ENCODE measurements at places on chromosomes 6 and 20. TPM values are rescaled to one million over a fixed set of nuclear protein-coding genes. Genes with fewer than 3 reads are reported as not detected.

C20orf141 gene
- not detected for total RNA-seq

DNA sequence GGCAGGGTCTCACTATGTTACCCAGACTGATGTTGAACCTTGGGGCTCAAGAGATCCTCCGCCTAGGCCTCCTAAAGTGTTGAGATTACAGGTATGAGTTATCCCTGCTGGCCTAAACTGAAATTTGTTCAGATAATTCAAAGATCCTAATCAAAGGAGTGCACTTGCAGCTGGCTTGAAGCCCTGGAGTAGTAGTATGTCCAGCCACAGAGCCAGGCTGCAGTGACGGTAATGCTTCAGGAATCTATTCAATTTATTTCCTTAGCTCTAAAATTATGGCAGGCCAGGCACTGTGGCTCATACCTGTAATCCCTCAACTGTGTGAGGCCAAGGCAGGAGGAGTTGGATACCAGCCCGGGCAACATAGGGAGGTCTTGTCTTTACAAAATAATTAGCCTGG lies 1.4 kb upstream of the DDX43 start:
- H3K27me3 ChIP-seq: no peaks in the 10 kb centered on the region
- peaks cover 13% of the 10 kb centered on the region for H3K4me1 ChIP-seq

DNA sequence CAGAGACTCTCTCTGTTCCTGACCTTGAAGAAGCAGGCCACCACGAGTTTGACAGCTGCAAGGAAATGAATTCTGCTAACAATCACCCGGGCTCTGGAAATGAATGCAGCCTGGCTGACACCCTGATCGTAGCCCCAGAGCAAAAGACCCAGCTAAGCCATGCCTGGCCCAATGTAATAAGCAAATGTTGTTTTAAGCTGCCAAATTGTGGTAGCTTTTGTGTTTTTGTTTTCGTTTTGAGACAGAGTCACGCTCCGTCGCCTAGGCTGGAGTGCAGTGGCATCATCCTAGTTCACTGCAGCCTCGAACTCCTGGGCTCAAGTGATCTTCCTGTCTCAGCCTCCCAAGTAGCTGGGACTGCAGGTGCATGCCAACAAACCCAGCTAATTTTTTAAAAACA lies 3.3 kb upstream of the OXT start:
- peaks cover 10% of the 10 kb centered on the region for H3K4me1 ChIP-seq
- DNase-seq: no peak
- H3K27me3 ChIP-seq: peaks cover 21% of the 10 kb centered on the region
- no peaks in the 10 kb centered on the region for H3K36me3 ChIP-seq
- no peak overlapping the region for H3K27ac ChIP-seq

- peaks cover 50% of the 10 kb centered on the region for H3K36me3 ChIP-seq
- no peak overlapping the region for H3K27ac ChIP-seq
- no peaks in the 10 kb centered on the region for H3K27me3 ChIP-seq
- H3K4me3 ChIP-seq: no peak overlapping the region
These were observed 44.7 kb upstream of the ADIG start for GRCh38 chr20:38536310-38536709.

- no peaks in the 10 kb centered on the region for H3K36me3 ChIP-seq
- no peak overlapping the region for H3K27ac ChIP-seq
- H3K4me1 ChIP-seq: no peaks in the 10 kb centered on the region
- no peaks in the 10 kb centered on the region for H3K27me3 ChIP-seq
- H3K4me3 ChIP-seq: no peak overlapping the region
These were observed 576.9 kb downstream of the RFPL4B start for GRCh38 chr6:112923940-112924587.

DNA sequence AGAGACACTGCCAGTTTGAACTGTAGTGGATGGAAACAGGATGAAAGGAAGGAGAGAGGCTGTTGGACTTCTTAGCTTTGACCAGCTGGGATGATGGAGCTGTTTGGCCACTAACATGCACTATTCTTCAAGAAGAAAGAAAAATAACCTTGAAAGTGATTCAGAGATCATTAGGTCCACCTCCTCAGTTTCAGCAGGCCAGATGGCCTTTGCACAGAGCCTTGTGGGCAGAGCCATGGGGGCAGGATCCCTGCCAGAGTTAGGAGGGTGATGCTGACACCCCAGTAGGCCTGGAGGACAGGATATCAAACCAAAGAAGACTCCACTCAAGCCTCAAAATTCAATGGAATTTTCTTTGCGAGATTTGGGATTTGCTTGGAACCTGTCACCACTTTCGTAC lies 74.5 kb upstream of the TMEM181 start:
- H3K4me1 ChIP-seq: no peaks in the 10 kb centered on the region
- H3K27me3 ChIP-seq: no peaks in the 10 kb centered on the region
- DNase-seq: no peak
- H3K27ac ChIP-seq: no peak overlapping the region
- H3K36me3 ChIP-seq: peaks cover 74% of the 10 kb centered on the region
- no peak overlapping the region for H3K4me3 ChIP-seq

- no peak within 1 kb of the TSS for H3K27ac ChIP-seq
- H3K4me3 ChIP-seq: peak within 1 kb of the TSS; percentile 30
- peaks cover 37% of the 10 kb centered on the region for H3K27me3 ChIP-seq
These were observed at the start of gene GDAP1L1 for GRCh38 chr20:44247131-44247571. Gene GDAP1L1, plus strand, starts transcription at chr20:44247308. Its CDS starts 27 bp downstream, at chr20:44247335.

ADISSP gene
- total RNA-seq: 57.1 TPM

COL10A1 gene
- not detected for total RNA-seq

DNA sequence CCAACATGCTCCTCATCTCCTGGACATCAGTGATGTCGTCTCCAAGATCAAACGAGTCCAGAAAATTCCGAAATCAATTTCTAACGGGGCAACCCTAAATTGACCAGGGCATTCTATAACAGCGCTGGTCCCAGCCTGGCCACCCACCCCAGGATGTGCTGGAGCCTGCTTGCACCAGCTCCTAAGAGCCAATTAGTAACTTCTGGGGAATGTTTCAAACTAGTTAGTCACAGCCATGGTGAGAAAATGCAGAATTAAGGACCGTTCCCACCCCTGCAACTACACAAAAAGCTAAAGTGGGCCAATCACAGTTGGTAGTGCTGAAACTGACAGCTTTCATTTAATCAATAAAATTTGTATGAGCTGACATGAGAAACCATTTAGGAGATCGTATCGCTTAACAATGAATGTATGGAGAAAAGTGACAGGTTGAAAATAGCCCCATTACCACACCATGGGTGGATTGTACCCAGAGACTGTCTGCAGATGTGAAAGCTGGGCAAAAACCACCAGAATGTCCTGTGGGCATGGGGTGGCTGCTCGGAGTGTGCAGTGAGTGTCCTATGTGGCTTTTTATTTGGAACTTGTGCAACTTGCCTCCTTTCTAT lies 165.7 kb upstream of the AFDN start:
- H3K27me3 ChIP-seq: no peaks in the 10 kb centered on the region
- H3K36me3 ChIP-seq: no peaks in the 10 kb centered on the region
- H3K4me3 ChIP-seq: no peak overlapping the region
- no peak for DNase-seq
- peaks cover 25% of the 10 kb centered on the region for H3K4me1 ChIP-seq

DNA sequence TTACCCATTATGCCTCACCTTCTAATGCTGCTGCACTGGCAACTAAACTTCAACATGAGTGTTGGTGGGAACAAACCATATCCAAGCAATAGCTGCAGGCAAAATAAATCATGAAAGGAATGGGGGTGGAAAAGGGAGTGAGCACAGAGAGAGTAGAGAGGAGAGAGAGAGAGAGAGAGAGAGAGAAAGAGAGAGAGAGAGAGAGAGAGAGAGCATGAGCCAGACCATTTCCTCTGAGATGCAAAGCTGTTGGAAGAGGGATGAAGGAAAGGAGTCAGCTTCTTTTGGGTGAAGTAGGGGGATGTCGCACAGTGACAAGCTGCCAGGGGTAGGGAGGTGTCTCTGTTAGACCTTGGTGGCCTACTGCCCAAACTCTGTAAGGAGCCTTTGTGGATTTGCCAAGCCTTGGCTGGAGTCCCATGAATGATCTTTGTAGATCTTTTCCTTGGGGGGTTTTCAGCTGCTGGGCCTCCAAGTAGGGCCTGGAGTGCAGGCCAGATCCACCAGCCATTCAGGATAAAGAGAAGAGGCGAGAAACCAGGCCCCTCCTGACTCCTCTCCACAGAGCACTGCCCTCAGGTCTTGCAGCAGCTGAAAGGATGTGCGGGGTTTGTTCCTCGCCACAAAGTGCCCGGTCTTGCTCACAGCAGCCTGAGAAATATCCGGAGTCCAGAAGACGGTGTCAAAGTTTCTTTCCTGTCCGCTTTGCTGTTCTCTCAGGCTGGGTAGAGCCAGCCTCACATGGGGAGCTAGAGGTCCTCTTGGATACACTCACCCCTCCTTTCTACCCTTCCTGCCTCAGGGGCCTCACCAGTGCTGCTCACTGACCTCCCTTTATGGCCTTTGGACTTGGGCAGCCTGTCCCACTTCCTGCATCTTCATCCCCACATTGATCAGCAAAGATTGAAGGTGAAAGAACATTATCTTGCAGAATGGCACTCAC lies 17.8 kb downstream of the BTBD3 start:
- no peaks in the 10 kb centered on the region for H3K27me3 ChIP-seq
- H3K4me3 ChIP-seq: no peak overlapping the region
- peaks cover 2% of the 10 kb centered on the region for H3K4me1 ChIP-seq
- H3K36me3 ChIP-seq: no peaks in the 10 kb centered on the region
- no peak for DNase-seq
- no peak overlapping the region for H3K27ac ChIP-seq

MTRF1L gene
- total RNA-seq: 53.6 TPM
